Stimulated activated CD4-positive, alpha-beta T cell treated with anti-CD3 and anti-CD28 coated beads, Interleukin-4, amount 100 ng/mL, for 1 hour (primary cell): ENCODE measurements at places on chromosomes 13 and 19.

- DNase-seq, result no peak
Observed at GRCh38 chr19:33868788-33869412, 72.2 kb downstream of the KCTD15 start.

DNA sequence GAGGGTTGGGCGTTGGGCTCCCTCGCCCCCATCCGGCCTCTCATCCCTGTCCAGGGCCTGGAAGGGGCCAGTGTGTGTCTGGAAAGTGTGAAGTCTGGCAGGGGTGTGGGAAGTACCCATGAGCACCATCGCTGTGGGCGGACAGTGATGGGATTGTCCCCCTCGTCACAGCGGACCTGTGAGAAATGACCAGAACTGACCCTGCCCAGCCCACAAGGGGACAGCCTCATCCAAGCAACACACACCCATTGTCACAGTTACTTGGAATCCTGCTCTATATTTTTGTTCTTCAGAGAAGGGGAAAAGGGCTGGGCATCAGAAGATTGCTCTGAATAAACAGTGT is 18.6 kb downstream of the MCF2L start:
- no peak for DNase-seq

- DNase-seq, result no peak
Observed at GRCh38 chr19:33024398-33024797, 40.3 kb downstream of the RHPN2 start.

GRCh38 chr13:74243637-74244526 is 109.7 kb upstream of the KLF12 start:
- no peak for DNase-seq

DNA sequence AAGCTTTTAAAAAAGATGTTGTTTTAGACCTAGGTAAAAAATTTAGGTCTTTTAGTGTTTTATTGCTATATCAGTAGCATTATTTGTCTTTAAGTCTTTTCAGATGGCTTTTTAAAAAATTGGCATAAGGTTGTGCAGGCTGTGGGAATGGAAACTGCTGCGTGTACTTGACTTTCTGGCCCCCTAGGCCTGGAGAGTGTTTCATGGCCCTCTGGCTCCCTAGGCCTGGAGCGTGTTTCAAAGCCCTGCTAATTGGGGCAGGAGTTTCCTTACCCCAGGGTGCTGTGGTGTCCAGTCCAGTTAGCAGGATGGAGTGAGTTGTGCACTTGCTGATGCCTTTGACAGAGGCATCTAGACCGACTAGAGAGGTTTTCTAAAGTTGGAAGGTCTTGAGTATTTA is 23.8 kb downstream of the PRAM1 start:
- DNase-seq, result no peak

DNA sequence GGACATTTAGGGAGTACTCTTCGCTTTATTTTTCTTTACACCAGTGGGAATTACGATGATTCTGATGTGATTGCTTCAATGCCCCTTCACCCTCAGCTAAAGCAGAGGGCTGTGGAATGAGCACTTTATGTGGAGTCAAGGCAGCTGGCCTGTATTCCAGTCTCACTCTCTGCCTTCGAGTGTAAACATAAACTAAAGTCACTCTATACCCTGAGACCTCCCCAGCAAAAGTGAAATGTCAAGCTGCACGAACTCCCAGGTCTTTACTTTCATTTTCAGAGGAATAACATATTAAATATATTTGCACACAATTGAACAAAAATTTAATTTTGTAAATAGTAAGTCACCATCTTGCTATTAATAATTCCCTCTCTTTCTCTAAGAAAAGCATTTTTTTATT is 557.1 kb downstream of the DACH1 start:
- DNase-seq, result no peak

DNA sequence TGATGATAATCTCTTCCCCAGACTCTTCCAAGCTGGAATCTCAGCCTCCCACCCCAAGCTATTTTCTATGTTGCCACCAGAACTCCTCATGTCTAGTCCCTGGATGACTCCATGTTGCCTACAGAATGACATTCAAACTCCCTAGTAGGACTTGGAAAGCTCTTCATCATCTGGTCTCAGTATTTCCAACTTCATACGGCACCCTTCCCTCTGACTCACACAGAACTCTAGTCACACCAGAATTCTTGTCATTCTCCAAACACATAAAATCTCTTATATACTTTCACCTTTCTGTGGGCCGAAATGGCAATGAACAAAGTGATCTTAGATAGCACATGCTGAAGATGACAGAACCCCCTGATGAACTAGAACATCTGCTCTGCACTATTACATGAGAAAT is 86.2 kb downstream of the CAB39L start:
- no peak for DNase-seq

- peak; percentile 65 for DNase-seq
Observed at GRCh38 chr19:17205237-17206140, 9.7 kb upstream of the USE1 start.

DNA sequence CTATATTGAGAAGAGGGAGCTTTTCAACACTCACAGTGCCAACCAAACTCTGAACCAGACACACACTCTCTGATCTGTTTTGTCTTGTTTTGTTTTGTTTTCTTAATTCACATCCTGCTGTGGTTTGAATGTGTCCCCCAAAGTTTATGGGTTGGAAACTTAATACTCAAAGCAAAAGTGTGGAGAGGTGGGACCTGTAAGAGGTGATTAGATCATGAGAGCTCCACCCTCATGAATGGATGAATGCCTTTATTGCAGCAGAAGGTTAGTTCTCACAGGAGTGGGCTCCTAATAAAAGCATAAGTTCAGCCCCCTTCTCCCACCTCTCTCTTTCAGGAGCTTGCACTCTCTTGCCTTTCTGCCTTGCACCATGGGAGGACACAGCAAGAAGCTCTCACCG is 957.1 kb downstream of the PCDH9 start:
- no peak for DNase-seq

- DNase-seq, result no peak
Observed at GRCh38 chr19:38666663-38667511, 19.4 kb downstream of the ACTN4 start.
